Suppressor macrophage (primary cell): ENCODE measurements at places on chromosomes 1 and 21.
A peak's percentile ranks its signal among the peaks of the same experiment; 100 is the strongest.

GRCh38 chr21:37073417-37074196 is 553 bp downstream of the TTC3 start:
- DNase-seq, result peak; percentile 79

DNA sequence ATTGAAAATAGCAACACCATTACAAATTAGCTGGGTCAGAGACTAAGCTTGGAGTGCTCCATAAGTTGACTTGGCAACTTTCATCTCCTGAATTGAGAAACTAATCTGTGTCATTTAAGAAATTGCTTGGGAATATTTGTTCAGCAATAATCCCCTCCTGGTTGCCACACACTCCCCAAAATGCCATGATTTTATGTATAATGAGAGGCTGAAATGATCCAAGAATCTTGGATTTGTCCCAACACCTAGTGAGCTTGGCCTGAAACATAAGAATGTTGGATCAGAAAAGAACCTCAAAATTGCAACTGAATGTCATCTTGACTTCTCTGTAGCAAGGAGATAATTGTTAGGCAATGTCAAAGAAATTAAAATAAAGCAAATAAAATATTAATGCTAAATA is 805.9 kb upstream of the ADAMTS5 start:
- DNase-seq, result no peak

- DNase-seq, result peak; percentile 63
Observed at GRCh38 chr1:23527366-23527765, 3.7 kb downstream of the E2F2 start.

DNA sequence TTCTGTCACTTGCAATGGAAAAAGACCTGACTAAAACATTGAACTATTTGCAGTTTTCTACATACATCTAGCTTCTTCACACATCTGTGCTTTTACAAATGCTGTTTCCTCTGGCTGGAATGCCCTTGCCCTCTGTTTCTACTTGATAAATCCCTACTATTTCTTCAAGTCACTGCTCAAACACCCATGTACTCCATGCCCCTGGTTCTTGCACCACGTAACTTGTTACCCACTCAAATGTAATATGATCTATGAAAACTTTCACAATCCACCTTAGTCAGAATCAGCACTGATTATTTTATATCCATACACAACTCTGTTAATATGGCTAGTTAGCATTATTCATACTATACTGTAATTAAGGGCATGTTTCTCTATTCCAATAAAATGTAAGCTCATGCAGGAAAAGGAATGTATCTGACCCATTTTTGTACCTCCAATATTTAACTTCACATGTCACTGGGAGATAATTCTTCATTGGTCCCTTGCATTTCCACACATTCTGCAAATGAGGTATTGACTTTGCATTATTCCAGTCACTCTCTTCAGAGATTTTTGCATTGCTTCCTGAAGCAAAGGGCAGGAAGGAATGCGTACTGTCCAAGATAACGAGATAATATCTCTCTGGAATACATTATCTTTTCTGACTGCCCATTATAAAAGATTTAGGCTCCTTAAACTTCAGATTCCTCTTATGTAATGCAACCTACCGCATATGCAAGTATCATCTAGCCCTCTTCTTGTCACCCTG is 158.3 kb downstream of the COL24A1 start:
- DNase-seq, result no peak

- peak; percentile 39 for DNase-seq
Observed at GRCh38 chr1:41296506-41296905, 54.4 kb upstream of the SCMH1 start.

GRCh38 chr1:13593511-13594131 is 10.0 kb downstream of the PDPN start:
- peak; percentile 94 for DNase-seq

GRCh38 chr1:214154596-214155292 is 126.2 kb upstream of the SMYD2 start:
- DNase-seq, result no peak
